ENCODE measurements at places on chromosomes 5 and 9. TPM values are rescaled to one million over a fixed set of nuclear protein-coding genes. Genes with fewer than 3 reads are reported as not detected.
A peak's percentile ranks its signal among the peaks of the same experiment; 100 is the strongest.

GRCh38 chr9:37760416-37761161 lies 7.0 kb downstream of the TRMT10B start:
- no peak for DNase-seq

DNA sequence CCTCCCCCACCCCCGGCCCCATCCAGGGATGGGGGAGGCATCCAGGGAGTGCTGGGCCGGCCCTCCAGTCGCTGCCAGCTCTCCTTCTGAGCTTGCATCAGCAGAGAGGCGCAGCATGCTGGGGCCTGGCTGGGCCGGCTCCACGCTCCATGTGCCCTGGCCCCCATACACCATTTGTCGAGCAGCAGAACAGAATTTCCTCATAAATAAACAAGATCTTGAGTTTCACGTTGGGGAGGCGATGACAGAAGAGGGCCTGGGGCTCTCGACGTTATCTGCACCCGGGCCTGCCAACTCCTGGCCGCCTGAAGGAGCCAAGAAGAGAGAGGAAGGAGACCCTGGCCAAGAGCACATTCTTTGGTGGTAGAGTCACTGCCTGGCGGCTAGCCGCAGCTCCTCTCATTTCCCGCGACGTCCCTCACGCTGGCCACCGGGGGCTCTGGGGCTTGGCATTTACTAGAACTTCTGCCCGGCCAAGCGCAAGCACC lies 177.0 kb downstream of the FGF18 start:
- no peak for DNase-seq

DNA sequence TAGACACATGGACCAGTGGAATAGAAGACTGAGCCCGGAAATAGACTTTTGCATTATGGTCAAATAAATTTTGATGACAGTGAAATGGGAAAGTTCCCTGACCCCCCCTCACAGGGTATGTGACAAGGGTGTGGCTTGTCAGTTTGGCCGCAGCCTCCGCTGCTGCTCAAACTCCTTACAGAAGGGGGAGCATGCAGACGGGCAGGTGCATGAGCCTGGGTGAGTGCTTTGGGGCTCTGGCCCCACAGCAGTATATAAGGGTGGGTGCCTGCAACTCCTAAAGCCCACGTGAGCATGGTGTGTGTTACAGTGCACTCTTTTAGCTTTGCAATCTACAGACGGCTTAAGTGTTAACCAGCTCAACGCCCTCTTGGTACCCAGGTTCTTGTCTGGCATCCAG lies 21.9 kb upstream of the CAPSL start:
- DNase-seq, result no peak

- DNase-seq, result no peak
These were observed 175.9 kb downstream of the ERCC6L2 start for GRCh38 chr9:96051423-96051822.

DNA sequence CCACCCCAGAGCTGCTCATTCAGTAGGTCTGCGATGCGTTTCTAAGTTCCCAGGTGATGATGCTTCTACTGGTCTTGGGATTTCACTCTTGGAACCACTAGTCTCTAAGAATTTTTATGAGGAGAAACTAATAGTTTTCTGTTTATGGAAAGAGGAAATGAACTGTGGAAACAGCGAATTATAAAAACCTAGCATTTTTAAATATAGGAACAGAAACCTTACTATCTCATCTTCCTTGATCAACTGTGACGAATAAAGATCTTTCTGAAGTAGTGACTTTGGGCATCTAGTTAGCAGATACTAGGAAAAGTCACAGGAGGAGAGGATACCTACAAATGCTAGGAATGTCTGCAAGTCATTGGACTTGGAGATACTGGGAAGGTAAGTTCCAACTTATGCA lies 376.8 kb upstream of the RFX3 start:
- DNase-seq, result no peak

GRCh38 chr9:115004545-115004944 lies 74.2 kb upstream of the TNFSF8 start:
- no peak for DNase-seq

- peak; percentile 76 for DNase-seq
These were observed 753 bp downstream of the FANCC start for GRCh38 chr9:95316794-95317118.

The SSBP2 gene
- total RNA-seq, result 160 TPM

The PCDHGA12 gene
- 3.0 TPM for total RNA-seq

The TRPM3 gene
- not detected for total RNA-seq

The IRGM gene
- total RNA-seq, result not detected
